ENCODE measurements at places on chromosomes 5 and 9. TPM values are rescaled to one million over a fixed set of nuclear protein-coding genes. Genes with fewer than 3 reads are reported as not detected.

- no peak for DNase-seq
These were observed 150.7 kb upstream of the RASA1 start for GRCh38 chr5:87116825-87117512.

- DNase-seq: no peak
These were observed 78.7 kb upstream of the PLEKHG4B start for GRCh38 chr5:13234-13633.

GRCh38 chr9:106717686-106718085, 145.3 kb upstream of the ZNF462 start:
- DNase-seq: no peak

- DNase-seq: no peak
These were observed 30.5 kb downstream of the ADAMTS2 start for GRCh38 chr5:179314606-179315355.

DNA sequence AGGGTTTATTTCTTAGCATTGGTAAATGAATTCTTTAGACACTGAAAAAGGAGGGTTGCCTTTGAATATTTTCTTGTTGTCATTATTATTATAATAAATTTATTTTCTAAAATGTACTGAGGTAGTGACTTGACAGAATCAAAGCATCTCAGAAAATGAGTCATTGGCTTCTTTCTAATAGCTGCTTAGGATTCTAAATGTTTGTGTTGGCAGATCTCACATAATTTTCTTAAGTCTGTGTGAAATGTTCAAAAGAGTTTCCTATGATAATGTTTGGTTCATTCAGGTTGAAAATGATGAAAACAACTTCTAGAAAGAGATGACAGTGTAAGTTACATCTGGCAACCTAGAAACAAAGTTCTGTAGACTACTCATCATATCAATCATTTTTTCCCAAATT, 69.7 kb downstream of the SH3GL2 start:
- no peak for DNase-seq

- DNase-seq: no peak
These were observed 24.1 kb upstream of the SLC25A48 start for GRCh38 chr5:135810188-135810943.

GRCh38 chr5:5025774-5026408, 114.2 kb upstream of the ADAMTS16 start:
- DNase-seq: peak; percentile 12

DNA sequence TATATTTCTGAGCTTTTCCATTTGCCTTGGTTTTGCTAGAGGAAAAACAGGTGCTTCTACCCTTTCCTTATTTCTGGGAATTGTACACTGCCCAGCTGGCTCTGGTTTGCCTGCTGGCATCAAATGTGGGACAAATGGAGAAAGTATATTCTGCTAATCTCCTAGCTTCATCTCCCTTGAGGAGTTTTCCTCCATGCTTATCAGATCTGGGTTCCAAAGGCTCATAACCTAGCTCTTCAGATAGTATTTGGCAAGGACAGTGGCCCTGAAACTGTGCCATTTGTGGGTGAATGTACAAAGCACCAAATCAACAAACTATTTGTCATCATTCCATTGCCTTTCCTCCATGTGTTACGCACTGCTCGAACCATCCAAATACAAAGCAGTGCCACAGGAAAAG, 16.2 kb downstream of the PRLR start:
- DNase-seq: no peak

DNA sequence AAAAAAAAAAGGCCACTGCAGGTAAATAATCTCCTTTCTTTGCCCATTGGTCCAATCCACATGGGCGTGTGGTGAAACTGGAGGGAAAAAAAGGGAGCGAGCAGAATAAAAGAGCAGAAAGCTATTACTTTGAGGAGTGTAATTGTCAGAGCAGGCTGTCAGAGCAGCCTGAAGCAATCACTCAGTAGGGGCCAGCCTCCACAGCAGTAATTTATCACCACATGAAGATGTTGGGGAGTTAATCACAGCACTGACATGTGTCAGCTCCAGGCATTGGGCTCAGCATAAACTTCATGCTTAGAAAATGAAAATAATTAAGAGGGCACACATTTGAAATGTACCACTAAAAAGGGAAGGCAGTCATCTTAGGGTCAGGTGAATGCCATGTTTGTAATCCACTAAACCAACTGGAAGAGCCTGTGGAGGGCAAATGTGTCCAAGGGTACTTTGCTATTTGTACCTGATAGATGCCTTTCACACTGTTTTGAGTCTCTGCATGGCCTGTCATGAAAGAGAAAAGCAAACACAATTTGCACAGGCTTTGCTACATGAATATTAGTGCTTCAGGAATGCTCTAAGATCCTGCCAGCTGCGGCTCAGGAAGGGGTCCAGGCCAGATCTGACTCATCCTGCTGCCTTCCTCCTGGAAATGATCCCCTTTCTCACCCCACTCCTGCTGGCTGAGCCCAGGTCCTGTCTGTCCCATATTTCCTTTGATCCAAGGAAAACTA, 2.9 kb upstream of the PTGER4 start:
- no peak for DNase-seq

GRCh38 chr5:130720355-130720754, 444.7 kb downstream of the HINT1 start:
- DNase-seq: no peak

- no peak for DNase-seq
These were observed 228.9 kb downstream of the KIAA0825 start for GRCh38 chr5:94389515-94389899.

GRCh38 chr9:2691212-2691611, 26.1 kb upstream of the KCNV2 start:
- no peak for DNase-seq

DNA sequence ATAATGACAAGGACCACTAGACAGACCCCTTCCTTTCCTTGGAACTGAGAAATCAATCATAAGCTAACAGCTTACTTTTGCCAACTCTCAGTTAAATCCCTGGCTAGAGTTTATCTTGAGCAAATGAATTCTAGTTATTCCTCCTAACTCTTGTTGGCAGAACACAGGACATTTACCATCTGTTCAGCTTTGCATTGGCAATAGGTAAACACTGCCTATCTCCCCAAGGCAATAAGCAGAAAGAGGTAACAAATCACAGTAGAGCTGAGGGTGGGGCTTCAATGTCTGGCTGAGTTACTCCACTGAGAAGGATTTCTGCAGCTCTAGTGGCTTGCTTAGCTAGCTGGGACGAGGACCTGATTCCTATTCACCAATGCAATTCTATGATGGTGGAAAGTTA, 503.3 kb upstream of the GRIA1 start:
- DNase-seq: no peak

- DNase-seq: no peak
These were observed 399 bp downstream of the NUP155 start for GRCh38 chr5:37370550-37370863.

DNA sequence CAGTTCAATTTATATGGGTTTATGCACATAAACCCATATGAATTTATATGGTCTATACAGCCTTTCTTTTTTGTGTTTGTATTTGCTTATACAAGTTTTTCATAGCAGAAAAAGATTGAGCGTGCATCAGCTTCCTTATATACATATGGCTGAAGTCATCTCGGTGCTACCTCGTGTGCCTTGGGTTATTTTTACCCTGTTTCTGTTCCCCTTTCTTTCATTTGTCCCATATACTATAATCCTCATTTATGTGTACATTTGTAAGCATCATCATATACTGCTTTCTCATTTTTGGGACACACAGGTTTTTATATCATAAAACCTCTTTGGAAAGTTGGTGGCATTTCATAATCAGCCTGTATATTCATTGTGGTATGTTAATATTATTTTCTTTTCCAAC, 107.8 kb upstream of the ADAMTSL1 start:
- no peak for DNase-seq

DNA sequence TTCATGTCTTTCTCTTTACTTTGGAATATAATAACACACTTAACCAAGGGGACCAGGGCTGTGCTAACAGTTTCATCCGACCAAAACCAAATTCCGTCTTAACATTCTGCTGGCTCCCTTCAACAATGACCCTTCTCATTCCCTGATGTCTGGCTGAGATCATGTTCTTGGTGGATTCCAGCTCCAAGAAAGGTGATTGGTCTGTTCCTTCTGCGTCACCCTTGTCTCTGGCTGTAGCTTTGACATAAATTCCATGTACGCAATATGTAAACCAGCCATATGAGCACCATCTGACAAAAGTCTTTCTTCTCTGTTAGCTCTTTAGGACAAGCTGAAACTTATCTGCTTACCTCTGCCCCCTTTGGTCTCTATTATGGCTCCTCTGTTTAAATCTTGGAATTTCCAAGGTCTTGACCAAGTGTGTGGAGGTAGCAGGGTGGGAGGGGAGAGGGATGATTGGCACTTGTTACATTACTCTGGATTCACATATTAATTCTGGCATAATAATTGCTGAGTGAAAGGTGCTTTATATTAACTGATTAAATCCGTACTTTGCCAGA, 45.7 kb upstream of the HSD17B4 start:
- DNase-seq: no peak

GRCh38 chr5:170626507-170627150, 122.8 kb downstream of the KCNIP1 start:
- no peak for DNase-seq

DNA sequence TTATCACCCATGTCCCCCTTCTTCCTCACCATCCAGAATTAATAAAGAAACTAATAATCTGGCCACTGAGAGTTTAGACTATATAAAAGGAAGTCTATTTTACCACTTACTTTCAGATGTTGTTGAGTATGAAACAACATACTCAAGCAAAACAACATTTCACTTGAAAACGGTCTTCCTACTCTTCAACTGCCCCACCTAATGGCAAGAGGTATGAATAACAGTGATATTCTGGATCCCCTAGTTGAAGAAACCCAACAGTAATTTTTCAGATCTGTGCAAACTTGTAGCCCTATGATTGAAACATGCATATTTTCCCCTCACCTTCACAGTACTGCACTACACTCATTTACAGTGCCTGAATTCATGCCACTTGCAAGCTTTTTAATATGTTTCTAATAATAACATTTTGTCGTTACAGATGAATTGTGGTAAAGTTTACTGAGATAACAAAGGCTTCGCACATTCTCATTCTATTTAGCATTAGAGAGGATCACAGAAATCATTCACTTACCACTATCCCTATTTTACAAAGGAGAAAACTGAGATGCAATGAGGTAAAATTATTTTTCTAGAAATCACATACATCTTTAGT, 267.9 kb upstream of the PDE4D start:
- DNase-seq: no peak

- DNase-seq: no peak
These were observed 81.7 kb upstream of the SPTLC1 start for GRCh38 chr9:92196909-92197308.

Gene BTNL9
- total RNA-seq: not detected

Gene TRPM3
- not detected for total RNA-seq

Gene SPATA31E1
- total RNA-seq: not detected

Gene COL23A1
- 0.27 TPM for total RNA-seq

Gene ABO
- 0.27 TPM for total RNA-seq

Gene OTULINL
- total RNA-seq: 38.7 TPM

Gene IL13
- total RNA-seq: 2.8 TPM

Gene CHSY3
- total RNA-seq: not detected
